ENCODE measurements at places on chromosomes 2 and 18.
A peak's percentile ranks its signal among the peaks of the same experiment; 100 is the strongest.

GRCh38 chr2:100394111-100394641 is 23.3 kb downstream of the CHST10 start:
- peak; percentile 29 for DNase-seq

DNA sequence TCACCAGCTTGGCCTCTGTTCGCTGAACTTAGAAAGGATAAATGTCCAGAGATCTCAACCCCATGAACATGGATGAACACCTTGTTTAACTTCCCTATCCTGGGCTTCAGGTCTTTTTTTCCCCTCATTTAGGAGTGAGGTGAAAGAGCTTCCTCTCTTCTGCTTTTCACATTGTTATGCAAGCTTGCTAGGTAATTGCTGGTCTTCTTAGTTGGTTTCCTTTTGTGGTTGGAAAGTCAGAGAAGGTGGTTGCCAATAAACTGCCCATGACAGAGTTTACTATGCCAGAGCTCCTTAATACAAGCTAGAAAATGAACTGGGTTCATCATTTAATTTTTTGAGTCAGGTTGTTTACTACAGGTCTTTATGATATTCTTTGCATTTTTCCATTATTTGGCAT is 16.6 kb downstream of the SLC9A4 start:
- no peak for DNase-seq

DNA sequence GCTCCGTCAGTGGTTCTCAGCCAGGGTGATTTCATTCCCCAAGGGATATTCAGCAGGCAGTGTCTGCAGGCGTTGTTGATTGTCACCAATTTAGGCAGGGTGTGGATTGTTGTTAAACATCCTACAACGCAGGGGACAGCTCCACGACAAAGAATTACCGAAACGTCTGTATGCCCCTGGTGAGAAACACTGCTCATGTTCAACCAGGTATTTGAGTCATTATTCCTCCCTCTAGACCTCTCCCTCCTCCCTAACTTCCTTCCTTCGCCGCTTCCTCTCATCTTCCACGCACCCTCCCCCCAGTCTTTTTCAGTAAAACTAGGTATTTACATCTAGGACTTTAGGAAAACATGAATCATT is 50.8 kb downstream of the NCK2 start:
- DNase-seq: no peak

GRCh38 chr2:59032499-59032898 is 791.4 kb upstream of the FANCL start:
- DNase-seq: no peak

DNA sequence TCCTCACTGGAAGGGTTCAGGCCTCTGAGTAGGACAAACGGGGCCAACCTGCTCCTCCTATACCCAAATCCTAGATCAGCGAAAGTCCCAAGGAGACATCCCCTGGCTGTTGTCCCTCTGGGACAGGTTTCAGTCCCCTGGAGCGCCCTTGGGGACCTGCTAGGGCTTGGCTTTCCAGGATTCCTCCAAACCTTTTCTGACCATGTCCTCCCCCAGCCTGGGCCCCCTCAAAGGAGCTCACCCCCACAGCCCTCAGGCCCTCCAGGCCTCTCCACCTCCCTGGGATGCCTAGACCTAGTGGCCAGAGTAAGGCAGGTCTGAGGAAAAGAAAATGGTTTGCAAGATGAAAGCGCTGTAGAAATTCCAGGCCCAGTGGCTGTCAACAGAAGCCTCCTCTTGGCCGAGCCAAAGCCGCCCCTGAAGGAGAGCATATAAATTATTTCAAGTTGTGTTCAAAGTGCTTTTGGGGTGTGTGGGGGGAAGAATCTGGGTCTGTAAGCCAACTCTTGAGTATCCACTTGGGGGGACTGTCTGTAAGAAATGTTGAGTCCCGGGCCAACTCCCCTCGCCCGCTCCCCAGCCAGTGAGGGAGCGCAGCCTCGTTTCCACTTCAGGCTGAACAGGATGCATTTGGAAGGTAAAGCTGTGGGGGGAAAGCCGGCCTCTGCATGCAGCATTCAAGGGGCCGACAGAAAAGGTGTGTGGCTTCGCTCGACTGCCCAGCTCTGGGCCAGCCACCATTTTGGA is 158.6 kb downstream of the DYSF start:
- DNase-seq: no peak

GRCh38 chr2:229780856-229781773 is 66.8 kb upstream of the DNER start:
- no peak for DNase-seq

DNA sequence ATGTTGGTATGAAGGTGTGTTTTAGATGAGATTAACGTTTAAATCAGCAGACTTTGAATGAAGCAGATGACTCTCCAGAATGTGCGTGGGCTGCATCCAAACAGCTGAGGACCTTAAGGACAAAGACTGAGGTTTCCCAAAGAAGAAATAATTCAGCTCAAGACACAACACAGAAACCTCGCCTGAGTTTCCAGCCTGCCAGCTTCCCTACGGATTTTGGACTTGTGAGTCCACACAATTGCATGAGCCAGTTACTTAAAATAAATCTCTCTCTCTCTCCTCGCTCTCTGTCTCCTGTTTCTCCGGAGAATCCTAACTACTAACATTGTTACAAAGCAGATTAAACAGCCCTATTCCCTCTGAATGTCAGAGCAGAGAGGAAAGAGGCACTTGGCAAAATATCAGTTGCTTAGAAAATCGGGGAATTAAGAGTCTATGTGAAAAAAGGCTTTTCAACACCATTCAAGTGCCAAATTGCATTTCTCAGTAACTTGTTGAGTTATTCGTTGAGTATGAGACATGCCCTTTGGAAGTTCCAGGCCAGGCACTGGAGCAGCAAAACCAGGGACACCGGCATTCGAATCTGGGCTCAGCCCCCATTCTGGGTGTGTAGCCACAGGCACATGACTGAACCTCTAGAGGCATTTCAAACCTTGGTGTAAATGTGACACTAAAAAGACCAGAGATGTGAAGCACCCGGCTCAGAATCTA is 174.6 kb upstream of the PID1 start:
- DNase-seq: no peak

DNA sequence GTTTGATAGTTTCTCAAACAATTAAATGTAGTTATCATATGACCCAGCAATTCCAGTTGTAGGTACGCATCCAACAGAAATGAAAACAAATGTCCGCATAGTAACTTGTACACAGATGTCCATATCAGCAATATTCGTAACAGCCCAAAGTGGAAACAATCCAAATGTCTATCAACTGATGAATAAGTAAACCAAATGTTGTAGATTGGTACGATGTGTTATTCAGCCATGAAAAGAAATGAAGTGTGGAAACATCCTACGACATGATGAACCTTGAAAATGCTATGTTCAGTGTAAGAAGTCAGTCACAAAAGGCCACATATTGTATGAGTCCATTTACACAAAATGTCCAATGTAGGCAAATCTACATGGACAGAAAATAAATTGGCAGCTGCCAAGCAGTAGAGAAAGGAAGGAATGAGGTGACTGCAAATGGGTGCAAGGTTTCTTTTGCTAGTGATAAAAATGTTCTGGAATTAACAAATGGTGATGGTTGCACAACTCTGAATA is 26.9 kb downstream of the GAREM1 start:
- DNase-seq: no peak

- DNase-seq: no peak
Measured at GRCh38 chr18:1425679-1426078, 521.0 kb downstream of the ADCYAP1 start.

DNA sequence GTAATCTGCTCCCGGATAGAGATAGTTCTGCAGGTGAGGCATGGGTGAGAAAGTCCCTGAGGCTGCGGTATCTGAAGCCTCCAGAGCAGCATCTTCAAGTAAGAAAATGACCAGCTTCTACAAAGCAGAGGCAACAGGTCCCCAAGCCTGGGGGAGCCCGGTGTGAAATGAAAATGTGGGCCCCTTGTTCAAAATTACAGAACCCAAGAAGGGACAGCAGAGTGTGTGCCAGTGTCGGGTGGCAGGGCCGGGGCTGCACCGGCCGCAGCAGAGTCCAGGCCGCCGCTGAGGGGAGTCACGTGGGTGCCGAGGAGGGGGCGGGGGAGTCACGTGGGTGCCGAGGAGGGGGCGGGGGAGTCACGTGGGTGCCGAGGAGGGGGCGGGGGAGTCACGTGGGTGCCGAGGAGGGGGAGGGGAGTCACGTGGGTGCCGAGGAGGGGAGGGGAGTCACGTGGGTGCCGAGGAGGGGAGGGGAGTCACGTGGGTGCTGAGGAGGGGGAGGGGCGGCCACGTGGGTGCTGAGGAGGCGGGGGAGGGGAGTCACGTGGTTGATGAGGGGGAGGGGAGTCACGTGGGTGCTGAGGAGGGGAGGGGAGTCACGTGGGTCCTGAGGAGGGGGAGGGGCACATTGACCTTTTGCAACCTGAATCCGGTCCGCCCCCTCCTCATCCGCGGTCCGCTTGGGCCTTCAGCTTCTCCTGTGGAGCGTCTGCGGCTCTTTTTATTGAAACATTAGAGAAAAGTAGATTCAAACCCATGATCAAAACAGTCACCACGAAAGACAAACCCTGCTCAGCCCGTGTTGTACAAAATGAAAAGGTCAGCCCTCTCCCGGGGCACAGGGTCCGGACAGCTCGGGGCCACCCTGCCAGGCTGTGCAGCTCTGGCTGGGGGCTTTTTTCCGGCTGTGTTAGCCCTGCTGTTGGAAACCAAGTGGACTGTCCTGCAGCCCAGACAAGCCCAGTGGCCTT is 10.4 kb downstream of the COLEC11 start:
- DNase-seq: peak; percentile 35

DNA sequence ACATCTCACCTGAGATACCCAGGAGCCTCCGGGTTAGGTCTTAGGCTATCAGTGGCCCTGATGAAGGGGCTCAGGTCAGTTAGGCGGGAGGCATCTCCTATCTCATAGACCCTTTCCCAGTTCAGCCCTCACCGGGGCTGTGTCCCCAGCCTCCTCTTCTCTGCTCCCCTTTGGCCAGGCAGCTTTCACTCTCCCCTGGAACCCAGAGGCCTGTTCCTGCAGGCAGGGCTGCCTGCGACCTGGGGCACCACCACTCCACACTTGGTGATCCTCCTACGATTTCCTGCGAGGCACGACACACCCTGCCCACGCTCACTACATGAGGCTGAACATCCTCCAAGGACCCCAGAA is 51.2 kb downstream of the SFXN5 start:
- DNase-seq: no peak

GRCh38 chr2:218736531-218736930 is 25.9 kb downstream of the TTLL4 start:
- DNase-seq: no peak

- DNase-seq: peak; percentile 71
Measured at GRCh38 chr2:122660786-122661634, 905.6 kb downstream of the TSN start.

GRCh38 chr2:23256643-23257042 is 128.3 kb upstream of the KLHL29 start:
- DNase-seq: no peak

DNA sequence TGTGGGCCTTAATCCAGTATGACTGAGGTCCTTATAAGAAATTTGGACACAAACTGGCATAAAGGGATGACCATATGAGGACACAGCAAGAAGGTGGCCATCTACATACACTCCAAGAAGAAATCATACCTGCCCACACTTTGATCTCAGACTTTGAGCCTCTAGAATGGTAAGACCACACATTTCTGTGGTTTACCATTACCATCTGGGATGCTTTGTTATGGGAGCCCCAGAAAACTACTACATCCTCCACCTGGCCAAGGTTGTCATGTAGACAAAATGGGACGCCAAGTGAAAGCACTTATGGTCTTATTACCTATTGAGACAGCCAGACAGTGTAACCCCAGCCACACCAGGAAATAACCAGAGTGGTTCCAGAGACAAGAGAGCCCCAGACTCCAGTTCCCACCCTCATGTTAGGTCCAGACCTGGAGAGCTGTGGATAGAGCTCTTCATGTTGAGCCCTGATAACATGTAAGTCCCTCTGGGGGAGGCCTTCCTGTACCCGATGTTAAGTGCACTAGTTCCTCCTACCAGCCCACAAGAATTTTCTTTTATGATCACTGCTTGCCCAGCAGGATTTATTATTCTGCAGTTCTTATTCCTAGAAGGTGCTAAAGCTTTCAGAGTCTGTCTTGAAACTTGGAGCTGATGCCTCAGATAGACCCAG is 4.6 kb upstream of the ADD2 start:
- no peak for DNase-seq

DNA sequence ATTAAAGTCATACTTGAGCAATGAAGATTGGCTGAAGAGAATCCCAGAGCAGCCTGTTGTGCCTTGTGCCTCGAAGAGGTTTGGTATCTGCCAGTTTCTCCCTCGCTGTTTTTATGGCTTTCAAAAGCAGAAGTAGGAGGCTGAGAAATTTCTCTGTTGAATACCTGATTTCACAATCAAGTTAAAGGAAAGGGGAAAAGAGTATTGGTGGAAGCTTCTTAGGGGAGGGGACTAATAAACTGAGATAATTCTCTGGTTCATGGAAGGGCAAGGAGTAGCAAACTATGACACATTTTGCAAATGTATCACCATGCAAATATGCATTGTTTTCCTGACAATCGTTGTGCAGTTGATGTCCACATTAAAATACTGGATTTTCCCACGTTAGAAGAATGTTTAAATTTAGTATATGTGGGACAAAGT is at the start of gene IL1B:
TSS of gene IL1B (minus strand) at position 85 of the 423 bp plus-strand sequence. CDS start 550 bp downstream, outside the sequence.
- no peak for DNase-seq

DNA sequence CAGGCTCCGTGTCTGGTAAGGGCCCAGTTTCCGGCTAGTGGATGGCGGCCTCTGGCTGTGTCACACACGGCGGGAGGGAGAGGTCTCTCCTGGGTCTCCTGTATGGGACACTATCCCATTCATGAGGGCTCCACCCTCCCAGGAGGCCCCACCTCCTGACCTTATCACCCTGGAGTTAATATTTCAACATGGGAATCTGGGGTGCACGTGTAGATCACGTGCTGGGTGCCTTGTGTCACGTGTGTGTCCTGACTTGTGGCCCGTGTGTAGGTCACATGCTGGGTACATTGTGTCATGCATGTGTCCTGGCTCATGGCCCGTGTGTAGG is 9.9 kb downstream of the NEU4 start:
- DNase-seq: peak; percentile 12

DNA sequence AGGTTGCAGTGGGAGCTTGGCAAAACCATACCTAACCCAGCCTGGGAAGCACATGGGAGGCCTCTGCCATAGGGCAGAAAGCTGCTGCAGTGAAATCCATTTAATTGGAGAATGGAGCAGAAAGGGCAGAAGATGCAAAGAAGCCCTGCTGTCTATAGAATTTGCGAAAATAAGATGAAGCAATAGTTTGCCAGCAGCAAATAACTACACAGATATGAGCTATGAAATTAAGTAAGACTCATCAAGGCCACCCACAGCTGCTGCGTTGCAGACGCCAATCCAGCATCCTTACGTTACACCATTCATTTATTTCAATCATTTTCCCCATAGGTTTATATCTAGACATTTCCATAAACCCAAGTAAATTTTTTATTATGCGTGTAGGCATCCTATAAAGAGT is 21.1 kb downstream of the ATP8B1 start:
- no peak for DNase-seq

GRCh38 chr2:219505585-219505984 is 6.9 kb downstream of the GMPPA start:
- no peak for DNase-seq

GRCh38 chr2:160354677-160355076 is 138.9 kb downstream of the RBMS1 start:
- DNase-seq: no peak

GRCh38 chr2:76154981-76155380 is 444.3 kb upstream of the GCFC2 start:
- DNase-seq: no peak

GRCh38 chr2:10720947-10721395 is 459 bp upstream of the ATP6V1C2 start:
- DNase-seq: no peak

GRCh38 chr2:140696449-140696848 is 1434.4 kb downstream of the LRP1B start:
- DNase-seq: no peak

All from islet precursor cell (in vitro differentiated cells).